ENCODE measurements at places on chromosomes 4 and X.

- no peak for DNase-seq
Observed at GRCh38 chr4:82201805-82202641, 171.8 kb downstream of the HNRNPD start.

GRCh38 chr4:3440011-3440410 is 1.8 kb upstream of the HGFAC start:
- no peak for DNase-seq

DNA sequence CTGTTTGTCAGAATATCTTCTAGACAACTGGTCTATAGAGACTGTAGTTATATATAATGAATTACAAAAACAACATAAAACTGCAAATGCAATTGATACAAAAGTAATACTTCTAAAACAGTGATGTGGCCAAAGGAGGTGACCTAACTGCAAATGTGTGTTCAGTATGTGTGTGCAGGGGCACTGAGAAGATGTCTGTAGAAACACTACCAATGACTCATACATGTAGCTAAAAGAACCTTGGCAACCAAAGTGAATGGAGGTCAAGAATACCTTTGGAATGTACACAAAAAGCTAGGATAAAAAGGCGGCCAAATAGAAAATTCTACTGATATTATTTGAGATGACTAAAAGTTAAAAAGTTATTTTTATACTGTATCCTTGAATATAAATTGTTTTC is 261.8 kb downstream of the CAMK2D start:
- no peak for DNase-seq

GRCh38 chrX:63281465-63281864 is 69.7 kb downstream of the SPIN4 start:
- no peak for DNase-seq

- DNase-seq: no peak
Observed at GRCh38 chr4:127015667-127016117, 617.1 kb upstream of the INTU start.

DNA sequence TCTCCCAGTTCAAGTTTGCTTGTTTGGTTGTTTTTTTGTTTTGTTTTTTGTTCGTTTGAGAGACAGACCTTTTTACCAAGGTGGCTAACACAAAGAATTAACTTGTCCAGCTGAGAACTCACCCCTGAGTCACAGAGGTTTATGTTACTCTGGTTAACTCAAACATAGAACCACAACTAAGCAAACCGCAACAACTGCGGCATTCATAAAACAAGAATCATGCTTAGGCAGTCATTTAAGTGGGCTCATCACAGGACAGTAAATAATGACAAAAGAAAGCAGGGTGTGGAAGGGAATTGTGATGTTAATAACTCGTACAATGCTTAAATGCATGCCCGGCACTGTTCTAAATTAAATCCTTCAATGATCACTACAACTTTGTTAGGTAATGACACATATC is 24.7 kb upstream of the IL13RA1 start:
- DNase-seq: no peak

DNA sequence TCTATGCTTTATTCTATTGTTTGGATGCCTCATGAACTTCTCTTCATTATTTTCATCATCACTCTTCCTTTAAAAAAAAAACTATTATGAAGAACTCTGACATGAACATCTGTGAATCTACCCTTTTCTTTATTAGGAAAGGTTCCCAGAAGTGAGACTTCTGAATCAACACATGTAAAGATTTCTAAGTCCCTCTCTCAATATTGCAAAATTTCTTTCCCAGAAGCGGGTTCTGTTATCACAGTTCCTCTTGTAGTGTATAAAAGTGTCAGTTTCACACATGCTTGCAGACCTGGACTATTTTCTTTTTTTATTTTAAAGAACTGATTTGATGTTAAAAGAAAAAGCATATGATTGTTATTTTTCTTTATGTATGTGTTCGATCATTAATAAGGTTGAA is 330.8 kb upstream of the KLF3 start:
- no peak for DNase-seq

- DNase-seq: no peak
Observed at GRCh38 chr4:80086296-80086695, 13.3 kb upstream of the ANTXR2 start.

DNA sequence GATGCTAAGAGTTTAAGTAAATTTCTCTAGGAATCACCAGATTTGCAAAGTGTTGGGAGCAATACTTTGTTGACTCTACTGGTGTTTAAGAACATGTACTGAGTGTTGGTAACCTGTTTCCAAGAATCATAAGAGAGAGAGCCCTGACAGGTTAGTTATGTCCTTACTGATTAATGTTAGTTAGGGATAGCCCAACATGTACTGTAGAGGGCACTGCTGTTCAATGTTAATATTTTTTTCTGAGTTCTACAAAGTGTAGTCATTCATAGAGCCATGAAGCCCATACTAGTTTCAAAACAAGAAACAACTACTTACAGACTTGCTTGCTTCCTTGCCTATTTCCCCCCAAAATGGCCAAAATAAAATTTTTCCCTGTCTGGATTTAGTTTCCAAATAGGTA is 11.9 kb downstream of the TMPRSS11D start:
- DNase-seq: peak; percentile 7

GRCh38 chr4:129545599-129546278 is 449.8 kb downstream of the C4orf33 start:
- DNase-seq: no peak

- DNase-seq: no peak
Observed at GRCh38 chr4:139530833-139531427, 25.1 kb downstream of the SETD7 start.

GRCh38 chr4:2277956-2278355 is 16.0 kb upstream of the MXD4 start:
- no peak for DNase-seq

- DNase-seq: no peak
Observed at GRCh38 chr4:154516318-154517029, 24.9 kb upstream of the DCHS2 start.

DNA sequence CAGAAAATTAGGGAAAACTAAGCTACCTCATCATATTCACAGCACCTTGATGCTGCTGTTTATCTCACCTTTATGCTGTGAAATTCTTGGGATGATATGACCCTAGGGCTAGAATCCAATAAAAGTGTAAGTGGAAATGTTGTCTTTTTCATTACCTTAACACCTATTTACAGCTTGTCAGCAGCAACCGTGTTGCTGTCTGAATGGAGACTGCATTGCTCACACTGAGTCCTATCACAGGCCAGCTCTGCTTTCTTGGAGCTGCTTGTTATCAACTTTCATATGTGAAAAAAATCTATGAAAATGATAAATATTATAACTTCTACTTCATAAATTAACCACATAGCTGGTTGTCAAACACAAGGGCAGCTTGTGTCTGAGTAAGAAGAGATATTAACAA is 789.5 kb downstream of the TECRL start:
- DNase-seq: no peak

GRCh38 chr4:101192244-101192643 is 155.1 kb downstream of the PPP3CA start:
- no peak for DNase-seq

GRCh38 chr4:28250646-28251045 is 1390.0 kb downstream of the STIM2 start:
- DNase-seq: no peak

DNA sequence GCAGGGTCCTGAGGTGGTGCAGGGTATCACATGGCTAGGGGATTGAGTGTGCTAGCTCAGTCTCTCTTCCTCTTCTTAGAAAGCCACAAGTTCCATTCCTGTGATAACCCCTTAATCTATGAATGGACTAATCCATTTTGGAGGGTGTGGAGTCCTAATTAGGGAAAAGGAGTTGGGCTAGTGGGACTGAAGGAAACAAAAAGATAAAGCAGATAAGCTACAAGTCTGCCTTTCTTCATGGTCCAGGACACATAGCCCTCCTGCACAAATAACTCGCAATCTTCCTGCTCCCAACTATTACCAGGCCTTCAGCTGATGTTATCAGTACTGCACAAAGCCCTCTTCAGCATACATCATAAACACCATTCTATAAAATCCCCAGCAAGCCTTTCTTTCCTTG is 44.2 kb downstream of the ZNF81 start:
- no peak for DNase-seq

GRCh38 chr4:138275216-138275615 is 33.1 kb upstream of the SLC7A11 start:
- DNase-seq: no peak

DNA sequence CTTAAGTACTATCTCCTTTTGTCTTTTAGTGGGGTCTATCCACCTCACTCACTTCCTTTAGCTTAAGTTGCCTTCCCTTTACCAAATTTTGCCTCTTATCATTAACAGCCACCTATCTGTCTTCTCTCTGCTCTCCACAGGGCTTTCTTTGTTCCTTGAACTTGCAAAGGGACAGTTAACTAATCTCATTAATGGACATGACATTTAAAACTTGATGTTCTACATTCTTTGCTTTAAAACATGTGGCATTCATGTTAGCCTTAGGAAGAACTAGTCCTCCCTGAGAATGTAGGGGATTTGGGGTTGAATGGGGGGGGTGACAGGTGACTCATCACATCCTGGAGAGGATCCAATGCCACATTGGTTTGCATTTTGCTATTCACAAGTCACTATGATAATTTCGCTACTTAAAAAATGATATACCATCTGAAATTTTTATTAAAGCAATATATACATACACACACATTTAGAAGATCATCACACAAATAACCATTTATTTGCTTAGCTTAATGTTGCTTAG is 41.0 kb upstream of the DMD start:
- DNase-seq: no peak

DNA sequence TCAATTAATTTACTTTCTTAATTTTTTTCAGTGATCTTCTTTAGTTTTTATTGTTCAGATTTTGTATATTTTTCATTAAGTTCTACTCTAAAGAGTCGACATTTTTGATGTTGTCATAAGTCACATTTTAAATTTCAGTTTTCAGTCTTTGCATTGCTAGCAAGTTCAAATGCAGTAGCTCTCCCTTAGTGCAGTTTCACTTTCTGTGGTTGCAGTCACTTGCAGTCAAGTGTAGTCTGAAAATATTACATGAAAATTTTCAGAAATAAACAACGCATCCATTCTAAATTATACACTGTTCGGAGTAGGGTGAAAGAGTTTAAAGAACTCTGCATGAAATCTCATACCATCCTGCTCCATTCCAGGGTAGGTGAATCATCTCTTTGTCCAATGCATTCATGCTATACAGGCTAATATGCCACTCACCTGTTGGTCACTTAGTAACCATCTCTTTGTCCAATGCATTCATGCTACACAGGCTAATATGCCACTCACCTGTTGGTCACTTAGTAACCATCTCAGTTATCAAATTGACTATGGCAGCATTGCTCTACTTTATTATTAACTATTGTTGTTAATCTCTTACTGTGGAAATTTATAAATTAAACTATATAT is 356.9 kb downstream of the STPG2 start:
- DNase-seq: no peak

GRCh38 chr4:10115797-10116568 is 616 bp downstream of the WDR1 start:
- no peak for DNase-seq
